Globus pallidus (tissue), 1 donor: ENCODE measurements at places on chromosomes 3 and 15.

DNA sequence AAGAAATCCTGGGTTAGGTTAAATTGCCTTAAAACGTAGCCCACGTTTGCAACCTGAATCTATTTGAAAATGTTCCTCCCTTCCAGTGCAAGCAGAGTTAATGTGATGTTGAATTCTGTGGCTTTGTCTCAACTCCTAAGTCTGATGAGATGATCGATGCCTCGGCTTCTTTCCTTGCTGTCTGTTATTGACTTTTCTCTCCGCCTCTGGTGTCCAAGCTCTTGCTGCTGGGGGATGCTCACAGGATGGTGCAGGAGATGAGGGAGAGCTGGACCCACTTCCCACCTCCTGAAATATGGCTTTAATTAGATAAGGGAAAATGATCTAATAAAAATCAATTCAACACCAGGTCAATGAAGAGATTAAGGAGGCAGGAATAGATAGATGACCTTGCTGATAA is 407.9 kb upstream of the RGMA start:
- no peak for DNase-seq

DNA sequence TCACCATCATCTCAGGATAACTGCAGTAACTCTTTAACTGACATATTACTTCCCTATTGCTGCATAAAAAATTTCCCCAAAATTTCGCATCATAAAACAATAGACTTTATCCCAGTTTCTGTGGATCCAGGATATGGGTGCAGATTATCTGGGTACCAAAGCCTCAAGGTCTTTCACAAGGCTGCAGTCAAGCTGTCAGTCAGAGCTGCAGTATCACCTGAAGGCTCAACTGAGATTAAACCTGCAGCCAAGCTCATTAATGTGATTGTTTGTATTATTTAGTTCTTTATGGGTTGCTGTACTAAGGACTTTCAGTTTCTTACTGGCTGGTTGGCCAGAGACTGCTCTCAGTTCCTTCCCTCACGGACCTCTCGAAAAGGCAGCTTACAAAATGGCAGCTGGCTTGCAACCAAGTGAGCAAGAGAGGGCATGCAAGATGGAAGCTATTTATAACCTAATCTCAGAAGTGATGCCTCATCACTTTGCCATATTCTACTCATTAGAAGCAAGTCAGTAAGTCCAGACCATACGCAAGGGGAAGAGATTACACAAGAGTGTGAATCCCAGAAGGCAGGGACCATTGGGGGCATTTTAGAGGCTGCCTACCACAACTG is 54.9 kb downstream of the DCUN1D1 start:
- DNase-seq: no peak

DNA sequence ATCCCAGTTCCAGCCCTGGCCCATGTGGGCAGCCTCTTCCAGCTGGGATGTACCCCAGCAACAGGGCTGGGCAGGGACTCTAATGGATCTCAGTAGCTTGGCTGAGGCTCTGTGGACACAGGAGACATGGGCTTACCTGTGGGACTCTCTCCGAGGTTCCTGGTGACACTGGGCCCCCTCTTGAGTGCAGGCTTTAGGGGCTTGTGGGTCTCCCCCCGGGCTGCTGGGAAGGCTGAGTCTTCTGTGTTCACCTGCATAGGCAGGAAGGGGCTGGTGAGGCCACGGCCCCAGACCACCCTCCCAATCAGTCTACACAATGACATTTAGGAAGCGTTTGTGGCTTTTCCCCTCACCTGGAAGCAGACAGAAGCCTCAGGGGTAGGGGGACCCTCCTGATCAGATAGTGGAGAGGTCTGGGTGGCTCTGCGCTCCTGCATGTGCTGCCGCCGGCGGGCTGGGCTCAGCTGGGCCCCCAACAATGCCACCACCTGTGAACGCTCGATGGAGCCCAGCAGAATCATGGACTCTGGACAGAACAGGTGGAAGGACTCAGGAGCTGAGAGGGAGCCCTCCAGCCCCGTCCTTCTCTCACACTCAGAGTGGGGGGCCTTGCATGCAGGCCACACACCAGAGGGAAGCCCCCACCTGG is 8.4 kb downstream of the CLCN2 start:
- no peak for DNase-seq

GRCh38 chr3:1495466-1495865 is 402.6 kb downstream of the CNTN6 start:
- DNase-seq: no peak

- DNase-seq: no peak
Observed at GRCh38 chr15:68537097-68537496, 41.7 kb upstream of the CORO2B start.

DNA sequence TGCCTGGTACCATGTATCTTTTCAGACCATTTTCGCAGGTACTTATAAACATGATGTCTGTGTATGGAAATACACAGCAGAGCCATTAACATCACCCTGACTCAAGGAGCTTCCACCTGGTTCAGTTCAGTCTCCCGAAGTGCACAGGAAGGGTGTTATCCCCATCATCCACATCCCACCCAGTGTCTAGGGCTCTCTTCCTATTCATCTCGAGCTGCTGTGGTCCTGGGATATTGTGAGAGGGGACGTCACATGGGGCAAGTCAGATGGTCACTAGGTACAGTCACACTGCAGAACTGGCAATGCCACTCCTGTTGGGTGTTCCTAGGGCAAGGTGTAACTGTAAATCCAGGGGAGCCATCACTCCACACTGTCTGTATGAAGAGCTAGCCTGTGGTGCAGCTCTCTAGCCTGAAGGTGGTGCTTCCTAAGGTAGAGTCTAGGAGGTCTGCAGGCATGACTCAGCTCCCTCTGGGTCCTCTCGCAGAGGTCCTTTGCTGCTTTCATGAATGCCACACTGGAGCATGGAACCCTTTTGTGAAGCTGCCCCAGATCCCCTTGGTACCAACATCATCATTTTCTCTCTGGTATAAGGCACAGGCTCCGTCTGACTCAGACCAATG is 13.9 kb downstream of the ISLR2 start:
- no peak for DNase-seq

DNA sequence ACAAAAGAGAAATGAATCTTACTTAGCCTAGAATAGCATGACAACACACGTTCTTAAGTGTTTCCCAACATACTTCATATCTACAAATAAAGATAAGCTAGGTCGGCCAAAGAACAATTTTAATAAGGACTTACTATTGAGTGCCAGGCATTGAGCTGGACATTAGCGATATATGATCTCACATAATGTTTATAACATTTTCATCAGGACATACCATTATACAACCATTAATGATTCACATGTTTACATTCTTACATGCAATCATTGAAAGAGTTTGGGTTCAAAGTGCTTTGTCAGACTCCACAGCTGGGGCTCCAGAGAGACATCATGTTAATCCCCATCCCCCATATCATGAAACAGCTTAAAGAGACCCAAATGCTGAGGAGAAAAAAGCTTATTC is 189.0 kb downstream of the STT3B start:
- DNase-seq: no peak

GRCh38 chr3:18445401-18446148 is 20.4 kb upstream of the SATB1 start:
- DNase-seq: peak; percentile 17

GRCh38 chr3:174482541-174482940 is 376.6 kb upstream of the NAALADL2 start:
- no peak for DNase-seq

- no peak for DNase-seq
Observed at GRCh38 chr3:123621186-123621849, 36.5 kb upstream of the HACD2 start.

DNA sequence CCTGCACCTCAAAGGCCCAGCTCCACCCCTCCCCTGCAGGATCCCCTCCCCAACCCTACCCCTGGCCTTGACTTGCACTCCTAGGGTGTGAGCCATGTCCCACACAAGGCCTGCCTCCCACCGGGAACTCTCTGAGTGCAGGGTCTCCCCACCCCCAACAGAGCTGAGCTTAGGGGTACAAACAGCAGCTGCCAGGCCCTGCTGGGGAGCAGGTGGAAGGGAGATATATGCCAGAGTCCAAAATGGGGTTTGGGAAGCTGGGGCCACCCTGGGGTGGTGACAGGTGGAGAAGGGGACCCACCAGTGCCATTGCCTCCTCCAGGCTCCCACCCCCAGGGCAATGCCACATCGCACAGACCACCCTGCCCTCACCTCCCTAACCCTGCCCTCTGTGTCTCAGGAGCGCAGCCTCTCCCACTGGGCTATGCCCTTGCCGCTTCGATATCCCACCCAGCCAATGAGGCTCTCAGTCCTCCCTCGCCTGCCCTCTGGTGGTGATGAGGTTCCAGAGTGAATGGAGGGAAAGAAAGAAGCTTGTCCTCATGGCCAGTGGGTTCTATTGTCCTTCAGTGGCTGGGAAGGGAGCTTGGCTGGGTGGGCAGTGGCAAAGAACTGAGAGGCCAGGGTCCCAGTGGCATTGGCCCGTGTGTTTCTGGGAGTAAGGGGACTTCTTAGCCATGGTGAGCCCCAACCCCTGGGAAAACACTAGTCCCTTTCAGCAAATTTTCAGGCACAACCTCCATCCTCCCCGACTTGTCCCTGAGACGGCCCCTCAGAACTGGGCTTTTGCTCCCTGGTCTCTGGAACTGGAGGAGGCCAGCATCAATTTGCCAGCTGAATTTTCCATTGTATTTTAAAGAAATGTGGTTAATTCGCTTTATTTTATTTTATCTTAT is 46.8 kb downstream of the CYP11A1 start:
- no peak for DNase-seq

DNA sequence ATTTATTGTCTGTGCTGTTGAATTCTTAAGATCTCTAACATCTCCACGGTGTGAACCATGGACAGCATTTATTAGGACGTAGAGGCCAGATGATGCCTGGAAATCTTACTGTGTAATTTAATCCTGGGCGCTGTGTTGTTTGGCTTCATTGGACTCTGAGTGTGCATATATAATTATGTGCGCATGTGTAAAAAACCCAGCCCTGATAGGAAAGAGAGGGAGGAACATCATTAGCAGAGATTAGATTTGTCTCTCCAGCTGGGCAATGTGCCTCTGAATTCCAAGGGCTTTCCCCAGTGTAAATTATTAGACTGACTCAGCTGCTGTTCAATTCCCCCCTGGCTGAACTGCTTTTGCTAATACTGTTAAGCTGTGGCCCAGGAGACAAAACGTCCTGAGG is 39.6 kb downstream of the MAP3K13 start:
- no peak for DNase-seq

- DNase-seq: no peak
Observed at GRCh38 chr3:99644746-99645145, 6.4 kb downstream of the COL8A1 start.

DNA sequence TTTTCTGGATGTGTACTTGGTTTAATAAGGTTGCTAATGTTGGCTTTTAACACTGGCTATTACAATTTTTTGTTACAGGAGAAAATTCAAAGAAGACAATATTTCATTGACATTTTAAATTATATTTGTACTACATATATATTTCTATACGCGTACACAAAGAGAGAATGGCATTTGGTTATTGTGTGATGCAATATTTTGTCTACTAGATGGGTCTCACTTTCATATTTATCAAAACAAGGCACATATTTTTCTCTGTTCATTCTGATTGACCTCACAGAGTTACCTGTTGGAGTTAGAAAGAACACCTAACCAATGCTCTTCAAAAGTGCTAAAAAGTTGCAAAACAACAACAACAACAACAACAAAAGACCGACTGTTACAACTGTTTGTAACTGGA is 50.2 kb upstream of the VGLL3 start:
- no peak for DNase-seq

GRCh38 chr3:107945417-107946094 is 145.3 kb downstream of the CD47 start:
- DNase-seq: no peak

DNA sequence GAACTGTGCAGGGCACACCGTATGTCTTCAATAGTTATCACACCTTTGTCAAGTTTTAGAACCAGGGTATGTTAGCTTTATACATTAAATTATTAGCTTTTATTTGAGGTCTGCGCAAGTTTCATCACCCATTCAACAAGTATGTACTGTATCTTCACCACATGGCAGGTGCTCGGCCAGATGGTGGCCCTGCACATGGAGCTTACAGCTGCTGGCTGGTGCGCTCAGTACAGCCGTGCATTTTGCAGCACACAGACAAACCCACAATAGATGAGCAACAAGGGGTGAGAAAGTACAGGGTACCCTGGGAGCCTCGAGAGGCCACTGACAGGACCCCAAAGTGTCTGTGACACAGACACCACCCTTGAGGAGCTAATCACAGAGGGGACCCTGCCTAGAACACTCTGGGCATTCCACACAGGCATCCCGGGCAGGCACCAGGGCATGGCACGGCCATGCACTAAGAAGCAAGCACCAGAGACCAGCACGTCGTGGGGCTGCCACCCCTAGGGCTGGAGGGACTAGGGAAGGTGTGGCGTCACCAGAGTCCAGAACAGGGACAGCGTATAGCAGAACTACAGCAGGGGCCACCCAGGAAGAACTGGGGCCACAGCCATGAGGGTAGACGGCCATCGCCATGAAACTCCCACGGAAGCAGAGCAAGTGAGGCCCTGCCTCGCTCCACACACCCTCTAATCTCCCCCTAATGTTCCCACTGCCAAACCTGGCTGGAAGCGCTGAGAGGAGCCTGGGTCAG is 27.4 kb downstream of the ZXDC start:
- no peak for DNase-seq

GRCh38 chr3:181457756-181458155 is 254.0 kb upstream of the SOX2 start:
- DNase-seq: peak; percentile 60

GRCh38 chr15:92485441-92485840 is 91.8 kb downstream of the ST8SIA2 start:
- DNase-seq: no peak

GRCh38 chr15:68644996-68645395 is 66.2 kb downstream of the CORO2B start:
- DNase-seq: no peak
